ENCODE measurements at places on chromosomes 16 and 17. TPM values are rescaled to one million over a fixed set of nuclear protein-coding genes. Genes with fewer than 3 reads are reported as not detected.

- DNase-seq: no peak
These were observed 8.7 kb downstream of the ARRB2 start for GRCh38 chr17:4719146-4719545.

Gene KRTAP2-3
- not detected for polyA plus RNA-seq

DNA sequence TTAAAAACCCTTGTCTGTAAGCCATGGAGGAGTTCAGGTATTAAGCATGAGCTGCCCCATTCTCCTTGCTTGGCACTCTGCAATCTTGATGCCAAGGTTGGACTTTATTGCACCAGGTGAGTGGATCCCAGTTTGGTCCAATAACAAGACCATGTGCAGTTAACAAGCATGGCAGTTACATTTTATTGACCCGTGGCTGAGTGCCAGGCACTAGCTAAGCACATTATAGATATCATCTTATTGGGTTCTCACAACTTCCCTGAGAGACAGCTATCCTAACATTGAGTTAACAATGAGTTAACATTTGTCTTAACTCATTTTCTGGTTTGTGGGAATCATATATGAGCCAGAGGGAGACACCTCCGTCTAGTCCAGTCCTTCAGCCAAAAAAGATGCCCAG lies 21.8 kb downstream of the LYRM9 start:
- no peak for DNase-seq

GRCh38 chr17:49815761-49816281 lies 27.3 kb downstream of the KAT7 start:
- peak; percentile 94 for DNase-seq

GRCh38 chr17:48478224-48479013 lies 48.4 kb upstream of the SKAP1 start:
- DNase-seq: no peak

DNA sequence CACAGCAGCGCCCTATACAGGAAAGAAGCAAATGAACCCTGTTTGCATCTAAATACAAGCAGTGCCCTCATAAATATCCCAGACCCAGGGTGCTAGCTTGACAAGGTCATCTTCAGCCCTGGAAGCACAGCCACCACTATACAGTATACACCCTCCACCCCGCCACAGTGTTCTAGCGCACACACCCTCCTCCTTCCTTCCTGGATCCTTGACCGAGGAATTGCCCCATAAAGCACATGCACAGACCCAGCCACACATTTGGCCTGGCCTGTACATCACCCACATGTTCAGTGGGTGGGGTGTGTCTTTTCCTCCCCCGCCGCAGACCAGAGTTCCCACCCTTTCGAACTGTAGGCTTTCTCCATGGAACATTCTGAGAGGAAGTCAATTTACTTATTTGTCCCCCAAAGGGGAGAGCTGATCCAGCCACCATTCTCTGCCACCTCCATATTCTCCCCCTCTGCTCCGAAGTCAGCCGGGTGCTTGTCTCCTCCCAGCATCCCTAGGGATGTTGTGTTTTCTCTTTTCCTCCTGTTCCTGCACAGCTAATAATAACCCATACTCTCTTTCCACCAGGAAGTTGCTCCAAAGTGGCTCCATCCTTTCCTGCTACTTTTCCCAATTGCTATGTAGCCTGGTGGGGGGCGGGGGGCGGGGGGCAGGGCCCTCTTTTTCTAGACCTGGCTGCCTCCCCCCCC lies 6.6 kb downstream of the ABI3 start:
- DNase-seq: no peak

Gene TNP2
- polyA plus RNA-seq: not detected

Gene ESRP2
- 16.2 TPM for polyA plus RNA-seq

Gene KCNJ18
- not detected for polyA plus RNA-seq

- peak; percentile 13 for DNase-seq
These were observed 692.9 kb upstream of the EEF2KMT start for GRCh38 chr16:5790512-5790911.

Gene OR1A1
- not detected for polyA plus RNA-seq

DNA sequence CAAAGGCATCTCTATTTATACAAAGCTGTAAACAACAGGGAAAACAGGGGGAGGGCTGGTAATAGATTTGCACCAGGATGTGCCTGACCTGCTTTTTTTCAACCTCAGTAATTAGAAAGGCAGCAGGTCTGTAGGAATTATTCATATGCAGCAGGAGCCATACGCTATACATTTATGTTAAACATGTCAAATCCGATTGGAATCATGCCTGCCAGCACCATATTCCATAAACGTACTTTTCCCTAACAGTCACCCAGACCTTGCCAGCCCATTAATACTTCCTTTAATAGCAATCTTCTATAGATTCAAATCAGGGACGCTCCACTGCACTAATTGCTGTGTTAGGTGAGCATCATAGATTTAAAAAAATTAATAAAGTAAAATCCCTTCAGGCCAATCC lies 223.9 kb downstream of the ZFHX3 start:
- no peak for DNase-seq

DNA sequence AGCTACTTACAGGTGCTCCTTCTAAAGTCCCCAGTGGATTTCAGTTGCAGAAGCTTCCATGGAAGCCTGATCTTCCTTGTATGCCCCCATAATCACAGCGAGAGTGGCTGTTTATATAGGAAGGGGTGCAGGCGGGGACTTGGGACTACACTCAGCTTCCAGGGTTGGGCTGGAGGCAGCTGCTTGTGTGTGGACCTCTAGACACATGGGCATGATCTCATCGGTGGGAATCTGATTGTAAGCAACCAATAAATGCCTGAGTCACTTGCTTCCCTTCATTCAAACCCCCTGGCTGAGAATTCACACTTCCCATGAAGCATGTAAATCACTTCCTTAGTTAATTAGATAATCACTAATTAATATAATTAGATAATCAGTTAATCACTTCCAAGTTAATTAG lies 1.0 kb upstream of the KRT20 start:
- DNase-seq: no peak

DNA sequence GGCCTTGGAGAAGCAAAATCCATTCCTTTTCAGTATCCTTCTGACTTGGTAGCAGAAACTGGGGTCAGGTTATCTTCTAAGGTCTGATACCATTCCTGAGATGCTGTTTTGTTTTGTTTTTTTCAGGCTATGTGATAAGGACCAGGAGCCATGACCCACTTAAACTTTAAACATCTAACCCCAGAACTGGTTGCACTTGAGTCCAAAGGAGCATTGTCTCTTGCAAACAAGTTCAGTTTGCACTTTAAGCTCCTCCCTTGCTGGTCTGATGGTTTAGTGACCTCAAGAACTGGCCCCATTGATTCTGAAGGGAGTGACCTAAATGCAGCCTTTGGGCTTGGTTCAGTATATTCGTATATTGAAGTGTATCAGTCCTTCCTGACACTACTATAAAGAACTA lies 75.2 kb downstream of the ERCC4 start:
- no peak for DNase-seq

GRCh38 chr17:78726513-78726912 lies 55.6 kb downstream of the CYTH1 start:
- DNase-seq: no peak

Gene TMED6
- polyA plus RNA-seq: 1.3 TPM

Gene GPR142
- polyA plus RNA-seq: not detected

DNA sequence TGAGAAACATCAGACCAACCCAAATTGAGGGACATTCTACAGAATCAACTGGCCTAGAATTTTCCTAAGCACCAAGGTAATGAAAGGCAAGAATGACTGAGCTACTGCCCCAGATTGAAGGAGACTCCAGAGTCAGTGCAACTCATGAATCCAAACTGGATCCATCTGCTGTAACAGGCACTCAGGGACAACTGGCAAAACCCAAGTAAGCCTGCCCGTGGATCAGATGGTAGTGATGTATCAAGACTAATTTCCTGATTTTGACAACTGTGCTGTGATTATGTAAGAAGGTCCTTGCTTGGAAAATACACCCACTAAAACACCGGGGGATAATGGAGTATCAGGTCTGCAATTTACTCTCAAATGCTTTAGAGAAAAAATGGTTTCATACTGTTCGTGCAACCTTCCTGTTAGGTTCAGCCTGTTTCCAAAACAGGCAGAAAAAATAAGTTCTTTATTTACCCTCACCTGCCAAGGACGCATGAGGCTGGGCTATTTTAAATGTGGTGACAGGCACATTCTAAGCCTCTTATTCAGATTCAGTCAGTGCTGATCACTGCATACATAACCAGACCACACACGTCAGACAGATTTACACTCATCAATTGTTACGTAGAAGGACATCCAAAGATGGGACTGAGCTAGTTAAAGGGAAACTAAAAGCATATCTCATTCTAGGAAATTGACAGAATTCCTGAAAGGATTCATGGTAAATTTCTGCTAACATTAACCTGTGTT lies 7.0 kb downstream of the MBTPS1 start:
- no peak for DNase-seq

- no peak for DNase-seq
These were observed 22.3 kb downstream of the MYH11 start for GRCh38 chr16:15834502-15834901.

DNA sequence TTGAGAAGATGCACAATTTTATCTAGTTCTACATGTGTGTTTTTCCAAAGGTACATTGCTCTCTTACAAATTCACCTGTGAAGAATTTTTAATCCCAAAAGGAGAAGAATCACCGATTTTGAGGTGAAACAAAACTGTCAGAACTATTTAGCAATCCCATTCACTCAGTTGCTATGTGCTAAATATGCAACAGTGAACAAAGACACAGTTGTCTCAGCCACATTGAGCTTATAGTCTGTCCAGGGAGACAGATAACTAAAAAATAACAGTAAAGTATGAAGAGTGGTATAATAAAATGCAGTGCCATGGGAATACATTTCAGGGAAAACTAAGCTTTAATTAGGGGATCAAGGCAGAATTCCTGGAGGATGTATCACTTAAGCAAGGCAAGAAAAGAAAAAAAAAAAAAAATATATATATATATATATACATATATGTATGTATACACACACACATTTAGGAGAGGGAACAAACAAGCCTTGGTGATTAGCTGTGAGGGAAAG lies 110.4 kb downstream of the SPAG9 start:
- DNase-seq: no peak

Gene MYH1
- not detected for polyA plus RNA-seq

Gene OR1F1
- polyA plus RNA-seq: not detected

- no peak for DNase-seq
These were observed 83.4 kb downstream of the ZDHHC7 start for GRCh38 chr16:84927621-84928591.

GRCh38 chr17:47205419-47205963 lies 3.7 kb upstream of the MYL4 start:
- DNase-seq: peak; percentile 44

GRCh38 chr17:81287741-81288430 lies 7.2 kb downstream of the SLC38A10 start:
- no peak for DNase-seq

GRCh38 chr16:15925631-15926030 lies 23.8 kb upstream of the ABCC1 start:
- peak; percentile 8 for DNase-seq

GRCh38 chr17:33977729-33978514 lies 277.2 kb upstream of the CCL2 start:
- DNase-seq: no peak

DNA sequence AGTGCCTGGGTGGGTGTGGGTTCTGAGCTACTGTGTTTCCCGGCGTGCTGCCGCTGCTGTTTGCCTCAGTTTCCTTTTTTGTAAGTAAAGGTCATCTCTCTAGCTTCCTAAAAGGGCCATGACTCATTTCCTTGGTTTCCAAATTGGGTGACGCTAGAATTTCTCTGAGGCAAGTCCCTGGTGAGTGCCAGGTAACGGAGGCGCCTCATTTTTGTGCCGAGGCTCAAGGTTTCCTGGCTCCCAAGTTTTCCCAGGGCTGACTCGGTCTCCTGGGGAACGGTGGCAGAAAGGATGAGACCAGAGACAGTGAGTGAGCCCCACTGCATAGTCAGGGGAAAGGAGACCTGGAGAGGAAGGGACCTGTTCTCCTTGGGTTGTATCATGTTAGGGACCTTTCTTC lies 20.3 kb downstream of the MSI2 start:
- DNase-seq: no peak

GRCh38 chr16:66605177-66605978 lies 874 bp downstream of the CMTM3 start:
- peak; percentile 73 for DNase-seq

Gene MYO1C
- 13.9 TPM for polyA plus RNA-seq

DNA sequence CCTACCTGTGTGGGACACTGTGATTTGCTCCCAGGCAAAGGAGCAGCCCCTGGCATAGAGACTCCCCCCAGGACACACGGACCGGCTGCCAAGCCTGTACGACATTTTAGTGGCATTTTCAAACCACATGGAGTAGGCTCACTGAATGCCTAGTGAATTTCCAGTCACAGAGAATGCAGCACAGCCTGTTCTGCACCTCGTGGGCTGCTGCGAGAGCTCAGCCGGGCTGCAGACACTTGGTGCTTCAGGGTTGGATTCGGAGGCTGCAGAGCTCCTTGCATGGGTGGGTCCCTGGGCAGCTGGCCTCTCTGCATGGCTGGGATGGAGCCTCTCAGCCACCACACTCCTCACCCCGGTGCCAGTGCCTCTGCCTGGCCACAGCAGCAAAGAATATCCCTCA lies 51.2 kb upstream of the HNF1B start:
- no peak for DNase-seq

DNA sequence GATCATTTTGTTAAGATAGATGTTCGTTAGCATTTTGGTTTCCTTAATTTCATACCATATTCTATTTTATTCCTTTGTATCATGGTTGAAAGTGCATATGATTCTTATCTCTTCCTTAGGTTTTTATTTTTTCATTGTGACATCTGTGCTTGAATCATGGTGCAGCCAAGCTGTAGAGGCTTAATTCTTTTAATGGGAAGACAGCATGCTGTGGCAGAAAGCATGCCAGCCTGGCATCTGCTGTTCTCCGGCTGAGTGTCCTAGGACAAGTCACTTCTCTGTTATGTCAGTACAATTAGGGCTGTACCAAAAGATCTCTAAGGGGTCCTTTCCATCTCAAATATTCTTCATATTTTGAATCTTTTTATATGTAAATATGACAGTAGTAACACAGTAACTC lies 68.5 kb upstream of the PMFBP1 start:
- no peak for DNase-seq

DNA sequence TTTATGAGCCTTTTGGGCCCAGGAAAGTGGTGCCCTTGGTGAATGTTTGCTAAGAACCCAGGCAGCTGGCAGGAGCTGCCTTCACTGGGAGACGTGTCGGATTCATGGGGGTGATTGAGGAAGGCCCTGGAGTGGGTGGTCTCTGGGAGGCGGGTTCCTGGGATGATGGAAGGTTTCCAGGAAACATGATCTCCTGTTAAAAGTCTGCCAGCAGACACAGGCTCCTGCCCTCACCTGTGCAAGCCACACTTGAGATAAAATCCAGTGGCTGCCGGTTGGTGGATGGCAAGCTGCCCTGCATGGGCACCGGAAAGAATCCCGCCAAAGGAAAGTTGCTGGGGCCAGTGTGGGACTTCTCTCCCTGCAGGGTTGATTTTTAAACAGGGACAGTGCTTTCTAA lies 189.0 kb upstream of the CIBAR2 start:
- DNase-seq: no peak

GRCh38 chr16:55809386-55809785 lies 23.5 kb downstream of the CES1 start:
- DNase-seq: peak; percentile 47

Gene TIMP2
- 10.6 TPM for polyA plus RNA-seq

Gene ACSM2B
- polyA plus RNA-seq: not detected

- DNase-seq: no peak
These were observed 84.1 kb downstream of the TBC1D16 start for GRCh38 chr17:79951361-79952264.

Gene KIF19
- polyA plus RNA-seq: 0.36 TPM

Gene GJC1
- polyA plus RNA-seq: 32.0 TPM

Measured in GM23338 (cell line).